Occipital lobe (tissue), 3 donors: ENCODE measurements at places on chromosomes 4 and X. TPM values are rescaled to one million over a fixed set of nuclear protein-coding genes. Genes with fewer than 3 reads are reported as not detected.

The DCAF12L2 gene
- 9.0 TPM for total RNA-seq

The IL13RA2 gene
- total RNA-seq: 8.1 TPM

The ATG4A gene
- total RNA-seq: 8.4 TPM

The NAA11 gene
- not detected for total RNA-seq

The MAP7D2 gene
- 7.6 TPM for total RNA-seq

The CT47B1 gene
- total RNA-seq: not detected

The PCDH7 gene
- 115 TPM for total RNA-seq

The TCP11X2 gene
- 0.62 TPM for total RNA-seq

The GSX2 gene
- total RNA-seq: 1.1 TPM

The NXF2B gene
- not detected for total RNA-seq

The PYURF gene
- total RNA-seq: 70.8 TPM

The OPN1MW gene
- not detected for total RNA-seq

The CNGA2 gene
- total RNA-seq: not detected

The SEPSECS gene
- 14.8 TPM for total RNA-seq

The KDR gene
- total RNA-seq: 13.7 TPM

The BMP3 gene
- total RNA-seq: 6.2 TPM

The LIMCH1 gene
- 175 TPM for total RNA-seq

The SPANXN4 gene
- total RNA-seq: not detected

The SYN1 gene
- total RNA-seq: 17.5 TPM

The RAP1GDS1 gene
- total RNA-seq: 245 TPM

The OTOP1 gene
- not detected for total RNA-seq

The INTS6L gene
- 33.1 TPM for total RNA-seq

The CLGN gene
- total RNA-seq: 3.4 TPM

The ARX gene
- 6.2 TPM for total RNA-seq

The PDE6B gene
- total RNA-seq: 5.6 TPM

The CT45A2 gene
- total RNA-seq: not detected

The TAF7L gene
- total RNA-seq: 0.16 TPM

The SH3TC1 gene
- 2.5 TPM for total RNA-seq

The HTN1 gene
- not detected for total RNA-seq

The TLR6 gene
- 1.9 TPM for total RNA-seq

The ELF4 gene
- total RNA-seq: 0.31 TPM

The SRPK3 gene
- 0.16 TPM for total RNA-seq

The HPRT1 gene
- total RNA-seq: 30.7 TPM

The POLN gene
- total RNA-seq: 7.8 TPM

The MGAT4D gene
- total RNA-seq: not detected

The FREM3 gene
- 0.16 TPM for total RNA-seq
